ENCODE measurements at places on chromosomes 7 and 10.

DNA sequence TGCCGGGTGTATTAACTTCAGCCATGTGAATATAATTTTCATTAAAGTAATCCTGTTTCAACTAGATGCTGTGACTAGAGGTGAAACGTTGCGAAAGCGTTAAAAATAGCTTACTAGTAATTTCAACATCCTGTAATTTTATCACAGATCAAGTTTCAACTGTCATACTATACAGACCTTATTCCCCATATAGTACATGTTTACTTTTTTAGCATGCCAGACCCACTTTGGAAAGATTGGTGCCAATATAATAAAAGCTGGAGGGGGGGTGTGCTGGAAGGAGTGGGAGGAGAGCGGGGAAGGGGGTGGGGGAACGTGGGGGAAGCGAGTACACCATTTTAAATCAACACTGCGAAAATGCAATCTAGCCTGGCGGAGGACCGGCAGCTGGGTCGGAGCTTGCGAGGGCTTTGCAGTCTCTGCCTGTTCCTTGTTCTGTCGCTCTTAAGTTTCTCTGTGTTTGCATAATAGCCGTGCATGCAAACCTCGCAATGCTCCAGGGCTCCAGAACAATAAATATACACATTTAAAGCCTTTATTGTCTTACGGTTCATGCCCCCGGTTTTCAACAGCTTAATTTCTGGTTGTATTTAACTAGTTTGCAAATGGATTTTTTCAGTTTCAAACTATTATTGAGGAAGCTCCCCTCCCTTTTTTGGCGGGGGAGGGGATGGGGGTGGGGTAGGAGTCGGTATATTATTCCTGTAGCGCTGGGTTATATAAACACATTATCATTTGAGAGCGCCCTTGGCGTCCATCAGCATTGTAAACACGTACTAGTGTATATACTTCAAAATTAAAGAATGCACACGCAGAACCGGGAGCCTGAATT is 1.3 kb upstream of the ARID5B start:
- DNase-seq = peak; percentile 33

- DNase-seq = no peak
Measured at GRCh38 chr10:81963606-81964005, 88.6 kb downstream of the NRG3 start.

- no peak for DNase-seq
Measured at GRCh38 chr7:151808400-151809145, 68.3 kb downstream of the PRKAG2 start.

- no peak for DNase-seq
Measured at GRCh38 chr7:1645476-1645875, 24.6 kb upstream of the ELFN1 start.

DNA sequence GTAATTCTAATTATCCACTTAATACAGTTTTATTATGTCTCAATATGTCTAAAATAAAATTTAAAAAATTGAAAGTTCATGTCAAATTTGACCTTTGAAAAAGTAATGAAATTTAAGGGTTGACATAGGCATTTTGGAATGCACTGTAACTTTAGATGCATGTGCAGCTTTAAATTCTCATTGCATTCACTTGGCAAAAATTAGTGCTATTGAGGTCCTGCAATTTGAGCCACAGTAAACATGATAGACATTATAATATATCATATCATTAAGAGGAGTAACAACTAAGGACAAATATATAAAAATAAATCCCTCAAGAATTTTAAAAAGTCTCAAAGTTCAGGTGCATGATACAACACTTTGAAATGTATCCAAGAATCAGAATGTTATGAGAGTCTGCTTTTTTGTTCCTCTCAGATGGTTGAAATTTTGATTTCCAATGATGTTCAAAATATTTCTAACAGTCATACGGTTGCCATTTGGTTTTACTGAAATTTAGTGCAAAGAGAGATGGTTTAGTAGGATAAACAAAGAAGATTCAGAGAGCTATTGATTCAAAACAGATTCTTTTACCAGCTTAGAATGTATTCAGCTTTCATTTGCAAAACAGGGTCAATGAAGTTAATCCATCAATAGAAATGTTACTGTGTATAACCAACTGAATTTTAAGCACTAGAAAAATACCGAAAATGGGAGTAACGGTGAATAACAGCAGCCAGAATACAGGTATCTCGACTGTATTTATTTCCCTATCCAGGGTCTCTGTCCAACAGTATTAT is 71.8 kb downstream of the SEMA3A start:
- no peak for DNase-seq

DNA sequence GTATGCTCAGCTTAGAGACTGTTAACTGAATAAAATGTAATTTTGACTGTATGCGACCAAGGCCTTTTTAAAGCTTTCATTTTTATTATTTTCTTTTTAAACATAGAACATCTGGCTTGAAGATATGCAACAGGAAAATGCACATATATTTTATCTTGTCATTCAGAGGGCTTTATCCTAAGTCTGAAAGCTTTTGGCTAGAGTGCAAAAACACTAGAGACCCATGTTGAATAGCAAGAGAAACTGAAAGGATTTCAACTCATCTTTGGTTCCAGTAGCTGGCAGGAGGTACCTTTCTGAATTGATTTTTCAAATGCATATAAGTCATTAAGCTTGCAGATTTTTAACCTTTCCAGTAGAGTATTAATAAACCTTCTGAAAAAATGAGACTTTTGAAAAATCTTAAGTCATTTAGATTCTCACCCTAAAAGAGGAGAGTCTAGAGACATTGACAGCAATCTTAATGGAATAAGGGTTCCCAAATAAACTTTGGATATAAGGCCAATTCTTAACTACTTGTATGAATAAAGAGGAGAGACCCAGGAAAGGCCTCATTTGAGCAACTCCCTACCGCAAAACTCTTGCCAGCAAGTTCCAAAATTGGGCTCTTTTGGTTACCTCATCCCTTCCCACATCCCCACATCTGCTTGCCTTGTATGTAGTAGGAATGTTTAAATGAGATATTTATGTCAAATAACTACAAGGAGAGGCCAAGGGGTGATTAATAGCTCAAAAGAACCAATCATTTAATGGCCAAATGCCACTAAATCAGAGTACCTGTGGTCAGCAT is 454.4 kb downstream of the HTR7 start:
- DNase-seq = no peak

DNA sequence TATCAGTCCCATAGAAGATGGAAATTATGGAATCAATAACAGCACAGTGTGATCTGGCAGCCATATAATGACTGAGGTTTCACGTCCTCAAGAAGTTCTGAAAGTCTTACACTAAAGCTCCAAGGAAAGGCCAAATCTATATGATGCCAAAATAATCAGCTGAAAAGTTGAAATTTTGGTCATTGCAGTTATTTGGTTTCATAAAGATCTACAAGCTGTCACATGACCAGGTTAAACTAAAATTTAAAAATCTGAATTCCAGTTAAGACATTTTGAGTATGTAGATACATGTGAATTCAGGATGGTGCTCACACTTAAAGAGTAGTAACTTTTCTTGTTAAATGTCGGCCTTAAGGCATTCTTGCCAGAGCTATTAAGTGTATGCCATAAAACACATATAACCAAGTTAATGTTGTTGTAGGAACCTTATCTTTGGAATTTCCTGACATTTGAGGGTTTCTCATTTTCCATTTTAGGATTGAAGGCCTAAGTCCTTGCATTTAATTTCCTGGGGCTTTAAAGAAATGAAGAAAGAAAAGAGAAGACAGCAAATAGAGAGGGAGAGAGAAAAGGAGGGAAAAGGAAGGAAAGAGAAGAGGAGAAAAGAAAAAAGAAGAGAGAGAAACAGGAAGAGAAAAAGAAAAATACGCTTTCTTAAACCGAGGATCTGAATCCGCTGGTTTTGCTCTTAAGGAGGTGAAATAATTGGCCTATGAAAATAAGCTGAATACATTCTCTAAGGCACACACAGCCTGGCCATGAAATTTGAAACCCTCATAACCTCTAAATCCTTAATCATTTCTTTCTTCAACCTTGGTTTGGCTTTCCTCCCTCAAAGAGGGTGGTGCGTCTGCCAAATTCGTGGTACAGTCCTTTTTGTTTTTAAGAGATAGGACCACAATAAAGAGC is 43.8 kb downstream of the DENND2A start:
- DNase-seq = no peak

DNA sequence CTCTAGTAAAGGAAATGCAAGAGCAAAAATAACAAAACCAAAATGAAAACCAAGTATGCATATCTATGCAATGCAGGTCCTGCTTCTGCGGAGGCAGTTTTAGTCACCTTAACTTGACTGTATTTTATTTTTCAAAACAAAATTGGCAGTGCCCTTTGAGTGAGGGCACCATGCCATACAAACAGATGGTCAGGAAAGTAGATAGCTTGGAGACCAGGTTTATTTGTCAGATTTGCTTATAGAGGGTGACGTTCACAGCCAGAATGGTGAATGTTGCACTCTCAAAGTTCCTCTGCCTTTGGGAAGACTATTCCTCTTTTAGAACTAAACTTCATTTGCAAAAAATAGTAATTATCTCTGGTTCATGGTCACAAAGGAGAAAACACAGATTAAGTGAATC is 801.9 kb downstream of the ANKRD7 start:
- no peak for DNase-seq

DNA sequence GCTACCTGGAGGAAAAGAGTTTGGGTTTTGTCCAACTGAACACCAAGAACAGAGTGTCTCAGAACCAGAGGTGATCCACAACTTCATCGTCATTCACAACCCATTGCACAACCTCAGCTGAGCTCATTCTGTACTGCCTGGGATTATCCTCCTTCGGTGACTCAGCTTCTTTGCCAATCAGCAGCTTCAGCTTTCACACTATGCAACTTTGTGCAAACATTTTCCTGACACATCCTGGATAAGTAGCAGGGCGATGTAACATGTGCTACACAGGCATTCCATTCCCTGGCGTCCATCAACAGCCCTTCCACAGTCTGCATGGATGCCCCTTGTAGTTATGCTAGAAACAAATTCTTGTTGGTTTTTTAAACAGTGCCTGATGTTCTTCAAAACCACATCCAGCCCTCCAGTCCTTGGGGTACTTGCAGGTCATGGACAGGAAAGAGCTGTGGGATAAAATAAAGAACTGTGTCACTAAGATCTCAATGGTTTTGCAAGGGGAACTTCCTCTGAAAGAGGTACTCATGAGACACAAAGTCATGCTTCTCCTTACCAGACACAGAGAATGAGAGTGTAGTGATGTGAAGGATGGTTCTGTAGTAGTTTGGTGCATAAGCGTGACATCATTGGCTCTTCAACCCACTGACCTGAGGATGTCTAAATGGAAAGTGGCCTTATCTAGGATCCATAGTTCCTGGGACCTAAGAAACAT is 478.5 kb downstream of the KIF20B start:
- DNase-seq = no peak

- no peak for DNase-seq
Measured at GRCh38 chr10:78335691-78336401, 302.2 kb downstream of the RPS24 start.

GRCh38 chr10:74589226-74589673 is 237.2 kb upstream of the KAT6B start:
- DNase-seq = peak; percentile 89
